ENCODE measurements at places on chromosomes 3 and 15.
A peak's percentile ranks its signal among the peaks of the same experiment; 100 is the strongest.

GRCh38 chr3:59771768-59772181 lies 722.0 kb upstream of the CFAP20DC start:
- no peak for DNase-seq

- no peak for DNase-seq
Observed at GRCh38 chr15:78811825-78812183, 540 bp upstream of the ADAMTS7 start.

- DNase-seq = no peak
Observed at GRCh38 chr15:39248204-39248603, 332.7 kb upstream of the THBS1 start.

GRCh38 chr3:17287006-17287689 lies 402.4 kb downstream of the PLCL2 start:
- no peak for DNase-seq

DNA sequence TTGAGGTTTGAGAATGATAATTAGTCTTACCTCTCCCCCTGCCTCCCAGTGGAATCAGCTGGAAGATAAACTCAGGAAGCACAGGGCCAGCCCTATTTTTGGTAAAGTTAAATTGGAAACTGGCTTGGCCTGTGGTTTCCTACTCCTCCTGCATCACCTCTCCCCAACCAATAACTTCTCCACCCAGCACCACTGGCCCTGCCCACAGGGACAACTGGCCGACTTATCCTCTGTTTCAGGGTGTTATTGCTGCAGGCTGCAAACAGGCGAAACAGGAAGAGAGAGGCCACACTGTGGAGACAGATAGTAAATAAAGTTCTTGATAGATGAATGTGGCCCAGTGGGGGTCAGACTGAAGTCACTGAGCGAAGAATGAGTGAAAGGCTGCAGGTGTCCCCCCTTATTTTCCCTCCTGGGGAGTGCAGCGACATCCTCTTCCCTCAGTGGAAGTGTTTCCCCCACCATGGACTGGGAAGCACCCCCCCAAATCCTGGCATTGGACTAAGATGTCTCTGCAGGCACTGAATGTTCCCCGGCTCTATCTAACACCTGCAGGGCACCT lies 47.1 kb downstream of the PDIA5 start:
- DNase-seq = no peak

DNA sequence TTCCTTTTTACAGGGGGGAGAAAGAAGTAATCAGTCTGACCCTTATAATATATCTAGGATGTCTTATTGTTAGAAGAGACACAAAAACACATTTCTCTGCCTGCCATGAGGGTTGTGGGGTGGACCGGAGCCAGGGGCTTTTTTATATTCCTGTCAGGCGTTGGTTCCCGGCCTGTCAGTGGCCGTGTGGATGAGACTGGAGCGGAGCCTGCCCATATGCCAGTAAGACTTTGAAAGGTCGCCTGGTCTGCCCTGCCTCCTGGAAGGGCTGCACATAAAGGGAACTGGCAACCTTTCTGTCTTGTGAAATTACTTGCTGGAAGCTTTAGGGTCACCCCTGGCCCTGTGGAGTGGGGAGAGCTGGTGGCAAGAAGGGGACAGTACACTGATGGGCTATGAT lies 34.7 kb downstream of the MAP3K13 start:
- DNase-seq = no peak

- DNase-seq = no peak
Observed at GRCh38 chr3:48546203-48546829, 10.3 kb downstream of the PFKFB4 start.

DNA sequence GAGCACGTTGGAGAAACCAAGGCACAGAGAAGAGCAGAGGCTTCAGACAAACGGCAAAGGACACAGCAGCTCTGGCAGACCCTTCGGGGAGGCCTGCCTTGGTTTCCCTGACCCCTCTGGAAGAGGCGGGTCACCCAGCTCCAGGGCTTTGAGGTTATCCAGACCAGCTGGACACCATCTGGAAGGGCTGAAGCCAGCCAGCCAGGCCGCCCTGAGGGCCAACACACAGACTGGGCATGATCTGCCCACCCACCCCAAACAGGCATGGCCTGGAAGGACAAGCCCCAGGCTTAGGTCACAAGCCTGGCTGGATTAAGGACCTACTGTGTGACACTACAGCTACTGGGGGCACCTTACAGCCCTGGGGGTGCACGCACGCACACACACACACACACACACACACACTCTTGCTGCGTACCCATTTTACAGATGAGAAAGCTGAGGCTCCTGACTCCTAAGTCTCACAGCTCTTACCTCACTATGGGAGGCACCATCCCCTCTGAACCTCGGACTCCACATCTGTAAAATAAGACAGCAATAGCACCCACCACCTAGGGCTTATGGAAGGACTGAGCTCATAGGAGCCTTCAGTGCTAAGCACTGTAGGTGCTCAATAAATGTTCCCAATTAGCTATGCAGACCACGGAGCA lies 10.8 kb downstream of the PLXND1 start:
- no peak for DNase-seq

- DNase-seq = no peak
Observed at GRCh38 chr3:46297658-46298423, 55.6 kb downstream of the CCR3 start.

DNA sequence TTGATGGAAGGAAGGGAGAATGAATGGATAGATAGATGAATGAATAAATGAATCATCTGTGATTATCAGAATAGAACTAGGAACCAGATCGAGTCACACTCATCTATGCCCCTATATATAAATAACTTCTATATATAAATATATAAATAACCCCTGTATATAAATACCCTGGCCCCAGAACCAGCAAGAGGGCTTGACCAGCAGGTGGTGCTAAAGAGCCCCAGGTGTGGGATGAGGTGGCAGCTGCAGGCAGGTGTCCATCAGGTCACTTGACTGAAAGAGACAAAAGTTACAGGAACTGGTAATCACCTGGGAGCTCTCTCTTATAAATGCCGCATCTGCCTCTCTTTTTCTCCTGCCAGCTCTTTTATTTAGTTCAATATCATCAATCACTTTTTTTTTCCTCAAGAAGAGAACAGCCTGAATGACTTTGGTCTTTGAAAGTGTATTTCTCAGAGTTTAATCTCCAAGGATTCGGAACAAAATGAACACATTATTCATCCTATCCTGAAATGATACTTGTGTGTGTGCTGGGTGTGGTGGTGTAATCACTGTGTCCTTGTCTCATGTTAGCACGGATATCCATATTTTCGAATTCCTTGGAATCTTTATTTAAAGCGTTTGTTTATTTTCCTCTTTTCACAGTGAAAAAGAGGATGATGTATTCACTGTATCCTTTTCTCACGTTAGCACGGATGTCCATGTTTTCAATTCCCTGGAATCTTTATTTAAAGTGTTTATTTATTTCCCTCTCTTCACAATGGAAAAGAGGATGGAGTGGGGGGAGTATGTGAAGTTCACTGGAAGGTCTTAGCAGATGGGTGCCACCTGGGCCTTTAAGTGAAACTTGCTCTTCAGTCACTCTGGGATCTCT lies 35.4 kb upstream of the ATG7 start:
- DNase-seq = peak; percentile 25

DNA sequence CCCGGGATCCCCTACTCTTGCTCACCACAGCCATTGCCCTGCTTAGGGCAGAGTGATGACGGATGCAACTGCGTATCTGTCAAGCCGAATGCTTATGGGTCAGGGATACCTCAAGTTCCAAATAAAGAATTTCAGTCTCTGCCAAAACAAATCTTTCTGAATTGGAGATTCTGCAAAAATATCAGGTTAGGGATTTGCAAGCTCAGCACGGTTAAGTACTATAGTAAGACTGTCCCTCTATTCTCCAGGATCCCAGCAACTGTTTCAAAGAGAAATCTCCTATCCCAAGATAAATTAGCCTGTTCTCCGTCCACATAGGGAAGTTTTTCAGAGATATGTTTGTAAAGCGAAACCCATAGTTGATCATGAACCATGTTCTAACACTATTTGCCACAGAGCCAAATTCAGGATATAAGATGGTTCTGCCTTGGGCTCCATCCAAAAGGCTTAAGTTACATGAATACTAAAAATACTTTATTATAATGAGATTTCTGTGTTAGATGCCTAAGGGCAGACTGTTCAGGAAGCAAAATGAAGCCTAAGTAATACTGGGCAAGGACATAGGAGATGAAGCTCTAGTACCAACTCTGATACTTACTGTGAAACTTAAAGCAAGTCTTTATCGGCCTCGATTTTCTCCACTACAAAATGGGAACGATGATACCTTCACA lies 100.1 kb upstream of the LPP start:
- DNase-seq = no peak

- no peak for DNase-seq
Observed at GRCh38 chr3:50359760-50360110, 414 bp upstream of the TMEM115 start.

- no peak for DNase-seq
Observed at GRCh38 chr15:38454696-38455090, 766 bp downstream of the FAM98B start.

DNA sequence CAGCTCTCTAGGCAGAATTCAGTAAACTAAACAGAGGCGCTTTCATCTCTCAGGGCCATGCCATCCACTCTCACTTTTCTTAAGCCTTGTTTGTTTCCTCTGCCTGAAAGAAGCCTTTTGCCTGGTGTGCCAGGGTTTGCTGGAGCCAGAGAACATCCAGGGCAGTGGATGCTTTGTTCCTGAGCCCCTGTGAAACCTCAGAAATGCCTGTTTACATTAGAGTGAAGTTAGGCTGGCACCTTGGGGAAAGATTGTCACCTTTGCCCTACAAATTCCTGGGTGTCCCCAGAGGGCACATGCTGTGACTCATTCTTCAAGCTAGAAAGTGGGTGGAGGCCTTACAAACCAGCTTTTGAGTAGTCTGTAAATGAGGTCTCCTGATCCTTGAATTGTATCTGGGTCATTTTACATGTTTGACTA lies 10.7 kb upstream of the TRAK1 start:
- no peak for DNase-seq

DNA sequence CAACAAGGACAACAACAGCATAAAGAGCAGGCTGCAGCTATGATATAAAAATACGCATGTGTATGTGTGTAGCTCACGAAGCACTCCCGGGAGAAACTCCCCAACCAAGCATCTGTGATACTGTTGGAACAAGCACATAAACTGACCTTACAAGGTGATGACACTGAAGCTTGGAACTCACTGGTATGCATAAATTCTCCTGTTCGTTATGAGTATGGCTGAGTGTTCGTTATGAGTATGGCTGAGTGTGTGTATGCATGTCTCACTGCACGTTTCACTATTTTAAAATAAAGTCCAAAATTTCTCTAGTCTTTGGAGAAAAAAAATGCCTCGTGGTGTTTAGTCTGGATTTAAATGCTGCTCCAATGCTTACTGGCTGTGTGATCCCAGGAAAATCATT lies 256.8 kb downstream of the RORA start:
- DNase-seq = no peak

GRCh38 chr3:49248840-49249227 lies 28.2 kb downstream of the C3orf62 start:
- DNase-seq = no peak

Measured in NCI-H2081 treated with DMSO at 0.1 percent for 48 hours (cell line).